ENCODE measurements at places on chromosomes 4 and X.
A peak's percentile ranks its signal among the peaks of the same experiment; 100 is the strongest.

- DNase-seq = no peak
These were observed 24.5 kb upstream of the NEXMIF start for GRCh38 chrX:74949717-74950116.

DNA sequence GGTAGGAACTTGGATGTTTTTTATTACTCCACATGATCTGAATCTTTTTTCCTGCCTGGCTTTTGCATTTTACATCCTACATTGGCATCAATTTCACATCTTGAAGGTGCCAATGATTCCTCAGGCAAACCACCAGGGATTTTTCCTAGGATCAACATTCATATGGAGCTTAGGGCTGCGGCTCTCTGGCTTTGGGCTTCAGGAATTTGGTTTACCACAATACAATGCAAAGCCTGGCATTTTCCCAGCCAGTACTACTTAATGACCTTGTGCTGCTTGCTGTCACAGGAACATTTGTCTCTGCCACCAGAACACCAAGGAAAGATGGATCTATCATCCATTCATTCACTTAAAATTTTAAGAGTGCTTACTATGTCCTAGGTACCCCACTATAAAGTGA is 180.7 kb downstream of the PDGFC start:
- DNase-seq = no peak

DNA sequence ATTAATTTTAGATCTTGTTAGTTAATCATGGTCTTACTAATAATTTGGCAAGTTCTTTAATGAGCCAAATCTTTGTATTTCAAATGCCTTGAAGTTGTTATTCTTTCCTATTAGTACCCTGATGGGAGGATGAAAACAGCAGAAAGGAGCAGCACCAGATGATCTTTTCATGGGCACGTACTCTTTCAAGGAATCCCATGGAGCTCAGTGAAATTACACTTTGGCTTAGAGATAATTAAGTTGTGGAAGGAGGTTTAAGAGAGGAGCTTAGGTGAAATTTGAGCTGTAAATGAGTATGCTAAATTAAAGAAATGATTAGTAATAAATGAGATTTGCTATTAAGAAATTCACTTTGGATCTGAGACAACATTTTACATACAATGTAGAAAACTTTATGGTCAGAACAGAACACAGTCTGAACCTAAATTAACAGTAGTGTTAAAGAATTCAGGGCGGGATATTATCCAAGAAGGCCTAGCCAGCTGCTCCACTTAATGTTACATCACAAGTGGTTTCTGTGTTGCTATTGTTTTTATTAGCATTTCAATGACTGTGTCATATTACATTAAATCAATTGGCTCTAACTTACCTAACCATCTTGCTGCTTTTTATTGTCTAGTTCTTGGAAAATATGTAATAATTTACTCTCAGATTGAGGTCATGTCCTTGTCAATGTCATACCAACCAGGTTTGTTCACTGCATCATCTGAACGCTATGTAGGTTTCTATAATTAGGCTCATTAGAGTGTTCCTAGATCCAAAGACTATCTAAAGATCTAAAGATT is 3.9 kb downstream of the MTHFD2L start:
- peak; percentile 48 for DNase-seq

GRCh38 chrX:74389016-74389722 is 32.1 kb upstream of the SLC16A2 start:
- DNase-seq = no peak

GRCh38 chr4:107094332-107094731 is 58.2 kb upstream of the DKK2 start:
- DNase-seq = no peak

- DNase-seq = no peak
These were observed 105.4 kb downstream of the STK32B start for GRCh38 chr4:5156682-5157081.

GRCh38 chr4:146063143-146063542 is 112.4 kb upstream of the LSM6 start:
- DNase-seq = no peak

GRCh38 chr4:137367620-137368019 is 164.7 kb downstream of the PCDH18 start:
- DNase-seq = no peak

GRCh38 chr4:184818216-184818564 is 7.6 kb downstream of the ACSL1 start:
- no peak for DNase-seq

DNA sequence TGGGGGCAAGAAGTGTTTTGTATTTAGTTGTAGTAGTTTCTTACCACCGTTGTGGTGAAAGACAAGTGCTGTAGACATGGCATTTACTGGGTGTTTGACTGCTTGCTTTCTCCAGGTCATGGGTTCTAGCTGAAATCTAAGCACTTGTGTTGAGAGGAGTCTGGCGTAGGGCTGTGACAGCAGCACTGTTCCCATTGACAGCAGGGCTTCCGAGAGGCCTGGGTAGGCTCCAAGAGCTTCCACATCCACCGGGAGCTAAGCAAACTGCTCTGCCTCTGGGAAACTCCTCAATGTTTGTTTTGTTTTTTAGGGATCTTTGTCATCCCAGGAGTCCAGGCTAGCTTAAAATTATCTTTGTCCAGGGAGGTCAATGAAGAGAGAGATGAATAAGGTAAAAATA is 44.3 kb downstream of the BMPR1B start:
- peak; percentile 15 for DNase-seq

GRCh38 chr4:27921231-27921630 is 1060.6 kb downstream of the STIM2 start:
- DNase-seq = no peak

DNA sequence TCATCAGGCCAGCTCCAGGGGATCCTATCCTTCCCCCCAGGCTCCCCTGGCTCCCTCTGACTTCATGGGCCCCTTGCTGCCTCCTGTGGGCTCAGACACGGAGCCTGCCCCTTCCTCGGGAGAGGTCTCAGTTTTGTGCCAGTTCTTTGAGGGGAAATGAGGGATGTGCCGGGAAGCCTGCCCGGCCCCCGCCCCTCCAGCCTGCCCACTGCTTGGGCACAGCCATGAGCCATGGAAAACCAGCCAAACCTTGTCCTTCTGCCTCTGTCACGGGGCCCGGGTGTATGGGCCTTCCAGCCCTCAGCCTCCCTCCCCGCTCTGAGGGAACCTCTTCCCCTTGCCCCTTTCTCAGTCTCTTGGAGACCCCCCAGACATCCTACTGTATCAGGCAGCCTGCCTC is 6.8 kb downstream of the BGN start:
- DNase-seq = no peak

DNA sequence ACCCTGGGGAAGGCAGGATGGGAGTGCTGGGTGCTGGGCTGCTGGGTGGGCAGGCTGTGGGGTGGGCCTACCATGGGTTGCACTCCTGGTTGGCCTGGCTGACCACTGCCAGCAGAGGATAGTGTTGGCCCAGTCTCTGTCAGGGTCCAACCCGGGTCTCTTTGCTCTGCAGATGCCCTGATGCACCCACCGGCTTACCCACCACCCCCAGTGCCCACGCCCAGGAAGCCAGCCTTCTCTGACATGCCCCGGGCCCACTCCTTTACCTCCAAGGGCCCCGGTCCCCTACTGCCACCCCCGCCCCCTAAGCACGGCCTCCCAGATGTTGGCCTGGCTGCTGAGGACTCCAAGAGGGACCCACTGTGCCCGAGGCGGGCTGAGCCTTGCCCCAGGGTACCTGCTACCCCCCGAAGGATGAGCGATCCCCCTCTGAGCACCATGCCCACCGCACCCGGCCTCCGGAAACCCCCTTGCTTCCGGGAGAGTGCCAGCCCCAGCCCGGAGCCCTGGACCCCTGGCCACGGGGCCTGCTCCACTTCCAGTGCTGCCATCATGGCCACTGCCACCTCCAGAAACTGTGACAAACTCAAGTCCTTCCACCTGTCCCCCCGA is 14.2 kb upstream of the ADD1 start:
- no peak for DNase-seq

DNA sequence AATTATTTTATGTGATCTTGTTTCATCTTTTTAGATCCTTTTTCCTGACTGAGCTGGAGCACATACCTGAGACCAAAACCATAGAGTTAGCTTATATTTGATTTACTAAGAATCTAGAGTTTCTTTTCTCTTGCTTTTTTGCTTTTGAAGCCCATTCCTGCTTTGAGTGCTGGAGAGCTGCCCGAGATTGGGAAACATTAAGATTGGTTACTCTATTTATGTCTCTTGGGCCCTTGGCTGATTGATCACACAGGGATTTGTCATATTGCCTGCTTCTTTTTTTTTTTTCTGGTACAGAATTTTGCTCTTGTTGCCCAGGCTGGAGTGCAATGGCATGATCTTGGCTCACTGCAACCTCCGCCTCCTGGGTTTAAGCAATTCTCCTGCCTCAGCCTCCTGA is 73.9 kb downstream of the REPS2 start:
- no peak for DNase-seq

DNA sequence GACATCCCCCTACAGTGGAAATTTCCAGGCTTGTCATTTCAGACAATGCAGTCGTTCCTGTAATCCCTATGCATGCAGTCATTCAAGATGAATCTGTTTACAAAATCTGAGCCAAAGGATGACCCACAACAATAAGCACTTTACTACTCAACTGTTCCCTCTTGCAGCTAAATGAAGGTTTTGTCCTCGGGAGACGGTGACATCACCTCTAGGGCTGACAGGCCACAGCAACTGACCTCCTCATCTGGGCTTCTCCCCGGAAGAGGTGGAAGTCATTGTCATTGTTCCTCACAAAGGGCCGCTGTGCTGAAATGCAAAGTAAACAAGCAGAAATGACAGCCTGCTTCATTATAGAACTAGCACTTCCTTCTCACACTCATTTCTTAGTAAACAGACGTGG is 29.2 kb downstream of the CLRN2 start:
- peak; percentile 48 for DNase-seq

- DNase-seq = no peak
These were observed 58.6 kb downstream of the ABLIM2 start for GRCh38 chr4:8099981-8100464.

GRCh38 chr4:187193141-187193540 is 469.5 kb upstream of the FAT1 start:
- DNase-seq = no peak

GRCh38 chr4:90536408-90536807 is 409.2 kb downstream of the CCSER1 start:
- DNase-seq = no peak

- DNase-seq = no peak
These were observed 57.2 kb upstream of the MTMR1 start for GRCh38 chrX:150635952-150636351.

DNA sequence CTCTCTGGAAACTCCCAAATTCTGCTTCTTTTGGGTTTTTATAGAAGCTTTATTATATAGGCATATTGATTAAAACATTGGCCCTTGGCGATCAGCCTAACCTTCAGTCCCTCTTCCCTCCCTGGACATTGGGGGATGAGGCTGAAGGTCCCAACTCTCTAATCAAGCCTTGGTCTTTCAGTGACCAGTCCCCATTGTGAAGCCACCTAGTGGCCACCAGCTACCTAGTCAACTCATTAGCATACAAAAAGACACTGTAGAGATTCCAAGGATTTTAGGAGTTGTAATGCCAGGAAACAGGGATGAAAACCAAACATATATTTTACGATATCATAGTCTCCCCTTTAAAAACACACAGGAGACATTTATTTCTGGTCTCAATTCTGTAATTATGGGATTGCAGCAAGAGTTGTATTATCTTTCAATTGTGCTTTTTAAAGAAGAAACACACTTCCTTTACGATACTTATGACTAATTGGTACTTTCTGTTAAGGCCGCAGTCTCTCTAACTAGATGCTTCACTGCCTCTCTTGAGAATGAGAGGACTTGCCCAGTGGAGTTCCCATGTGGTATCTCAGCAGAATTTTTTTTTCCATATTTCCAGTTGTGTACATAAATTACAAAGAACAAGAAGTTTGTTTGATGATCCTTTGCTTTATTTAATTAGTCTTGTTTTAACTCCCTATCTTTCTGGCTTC is 58.2 kb downstream of the WDR17 start:
- DNase-seq = no peak

GRCh38 chrX:136588036-136588435 is 56.0 kb downstream of the VGLL1 start:
- DNase-seq = no peak

GRCh38 chr4:32136081-32136787 is 1416.1 kb downstream of the PCDH7 start:
- DNase-seq = no peak

GRCh38 chrX:123581586-123581985 is 151.3 kb downstream of the THOC2 start:
- DNase-seq = no peak

GRCh38 chrX:153876112-153876491 is 9.9 kb downstream of the L1CAM start:
- no peak for DNase-seq

DNA sequence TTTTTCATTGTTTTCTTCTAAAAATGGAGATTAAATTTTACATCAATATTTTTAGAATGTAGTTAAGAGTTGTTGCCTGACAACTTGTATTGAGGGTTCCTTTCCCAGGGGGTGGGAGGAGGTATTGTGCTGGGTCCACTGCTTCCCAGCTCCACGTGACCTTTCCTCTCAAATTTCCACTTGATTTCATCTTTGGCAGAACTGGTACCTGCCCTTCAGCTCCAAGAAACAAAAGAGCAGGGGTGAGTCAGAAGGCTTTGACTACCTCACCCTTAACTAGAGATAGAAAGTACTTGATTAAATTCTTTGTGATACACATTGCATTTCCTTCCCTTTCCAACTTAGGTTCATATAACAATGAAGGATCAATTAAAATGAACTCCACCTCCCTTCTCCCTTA is 19.7 kb downstream of the TRIM2 start:
- DNase-seq = peak; percentile 27

GRCh38 chrX:123835661-123836371 is 24.0 kb upstream of the XIAP start:
- DNase-seq = no peak

- no peak for DNase-seq
These were observed 10.3 kb upstream of the SMIM14 start for GRCh38 chr4:39648827-39649558.

GRCh38 chr4:41360214-41360920 is 103.6 kb downstream of the UCHL1 start:
- peak; percentile 47 for DNase-seq

DNA sequence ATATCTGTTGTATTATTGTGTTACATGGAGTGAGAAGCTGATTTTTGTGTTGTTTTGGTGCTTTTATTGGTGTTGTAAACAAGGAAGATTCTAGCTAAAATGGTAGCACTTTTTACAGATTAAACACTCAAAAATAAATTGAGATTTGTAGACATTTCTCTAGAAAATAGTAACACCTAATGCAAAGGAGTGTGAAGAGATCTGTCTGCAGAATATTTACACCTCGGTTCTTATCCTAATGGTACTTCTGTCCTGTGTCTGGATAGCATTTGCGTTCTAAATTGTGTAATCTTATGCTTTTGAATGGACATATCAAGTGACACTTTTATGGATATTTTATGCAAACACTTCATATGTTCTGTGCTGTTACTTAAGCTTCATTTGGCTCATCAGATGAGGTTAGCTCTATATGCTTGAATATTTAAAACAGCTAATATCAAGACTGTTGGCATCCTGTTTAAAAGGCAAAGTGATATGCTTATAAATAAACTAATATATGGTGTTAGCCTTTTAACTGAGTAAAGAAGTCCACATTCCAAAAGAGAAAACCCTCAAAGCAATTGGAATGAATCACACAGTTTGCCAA is 6.0 kb downstream of the PCDH7 start:
- peak; percentile 30 for DNase-seq

- no peak for DNase-seq
These were observed 361.1 kb downstream of the MID1IP1 start for GRCh38 chrX:39162322-39162735.

GRCh38 chrX:81206476-81206875 is 4.6 kb downstream of the SH3BGRL start:
- no peak for DNase-seq
